ENCODE measurements at places on chromosomes 7 and 10.

GRCh38 chr7:1695800-1696454 lies 25.9 kb downstream of the ELFN1 start:
- no peak for DNase-seq

DNA sequence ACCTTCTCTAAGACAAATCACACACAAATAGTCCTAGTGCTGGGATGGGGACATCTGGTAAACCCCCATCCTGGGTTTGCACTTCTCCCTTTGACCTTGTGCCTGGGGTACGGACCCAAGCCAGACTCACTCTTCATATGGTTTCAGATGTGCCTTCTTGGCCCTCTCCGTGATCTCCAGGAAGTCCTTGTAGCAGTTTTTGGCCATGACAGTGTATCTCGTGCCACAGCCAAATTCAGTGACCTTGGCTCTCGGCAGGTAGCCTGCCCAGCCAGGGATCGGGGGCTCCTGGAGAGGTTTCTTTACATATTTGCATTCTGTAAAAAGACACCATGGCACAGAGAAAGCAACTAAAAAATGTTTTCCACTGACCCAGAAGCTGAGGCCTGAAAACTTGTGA lies 43.9 kb downstream of the PNLIPRP2 start:
- no peak for DNase-seq

- DNase-seq: no peak
Observed at GRCh38 chr10:24944512-24945255, 7.7 kb downstream of the PRTFDC1 start.

DNA sequence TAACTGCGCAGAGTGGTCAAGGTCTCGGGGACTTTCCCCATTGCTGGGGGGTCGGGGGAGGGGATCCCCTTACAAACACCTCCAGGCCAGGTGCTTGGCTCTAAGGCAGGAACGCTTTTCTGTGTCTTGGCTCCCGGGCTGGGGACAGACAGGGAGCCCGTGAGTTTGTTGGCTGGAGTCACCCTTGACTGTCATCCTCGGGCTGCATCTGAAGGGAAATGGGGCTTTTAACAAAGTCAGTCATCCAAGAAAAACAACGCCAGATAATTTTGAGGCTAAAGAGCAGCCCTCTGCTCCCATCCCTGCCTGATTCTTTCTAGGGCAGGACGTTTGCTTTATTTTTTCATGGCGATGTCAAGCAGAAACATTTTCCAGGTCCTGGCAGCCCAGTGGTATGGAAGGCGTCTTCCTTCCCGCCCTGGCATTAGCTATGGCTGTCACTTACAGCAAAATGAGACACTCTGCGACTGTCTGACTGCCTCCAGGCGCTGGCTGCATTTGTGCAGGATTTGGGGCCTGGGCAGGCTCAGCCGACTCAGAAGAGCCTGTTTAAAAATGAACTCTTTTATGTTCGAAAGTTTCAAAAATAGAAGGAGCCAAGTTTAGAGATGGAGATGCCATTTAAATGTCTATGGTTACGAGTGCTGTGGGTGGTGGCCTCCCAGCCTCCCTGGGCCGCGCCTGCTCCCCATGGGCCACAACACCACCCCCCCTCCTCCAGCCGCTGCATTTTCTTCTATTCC lies 54.7 kb upstream of the TNS3 start:
- no peak for DNase-seq

GRCh38 chr7:107111196-107111595 lies 57.6 kb upstream of the HBP1 start:
- no peak for DNase-seq

DNA sequence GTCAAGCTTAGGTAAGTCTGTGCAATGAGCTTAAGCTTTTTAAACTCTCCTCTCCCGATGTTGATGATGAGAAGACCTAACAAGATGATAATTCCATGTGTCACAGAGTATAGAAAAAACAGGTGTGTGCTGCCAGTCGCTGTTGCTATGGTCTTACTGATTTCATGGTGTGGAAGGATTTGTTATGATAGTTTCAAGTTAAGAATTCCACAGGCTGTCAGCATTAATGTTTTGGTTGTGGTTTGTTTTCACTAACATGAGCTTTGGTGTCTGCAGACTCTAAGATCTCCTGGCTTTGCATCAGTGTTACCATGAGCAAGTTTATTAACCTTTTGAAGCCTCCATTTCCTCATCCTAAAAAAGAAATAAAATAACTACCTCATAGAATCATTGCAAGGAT lies 123.7 kb downstream of the NSUN6 start:
- no peak for DNase-seq

DNA sequence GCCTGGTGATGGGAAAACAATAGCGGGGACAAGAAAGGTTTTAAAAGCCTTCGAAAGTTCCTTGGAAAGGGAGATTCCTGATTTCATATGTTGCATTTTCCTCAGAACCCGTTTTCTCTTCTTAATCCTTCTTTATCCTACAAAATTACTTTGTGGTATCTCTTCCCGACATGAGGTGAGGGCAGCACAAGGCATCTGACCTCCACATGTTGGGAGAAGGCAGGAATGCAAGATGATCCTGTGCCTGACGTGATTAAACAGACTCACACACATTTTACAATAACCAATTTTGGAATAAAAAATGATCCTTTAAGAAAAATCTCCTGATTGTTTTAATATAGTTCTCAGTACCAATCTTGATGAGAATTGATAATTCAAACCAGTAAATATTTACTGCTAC lies 153.3 kb upstream of the MKLN1 start:
- no peak for DNase-seq

DNA sequence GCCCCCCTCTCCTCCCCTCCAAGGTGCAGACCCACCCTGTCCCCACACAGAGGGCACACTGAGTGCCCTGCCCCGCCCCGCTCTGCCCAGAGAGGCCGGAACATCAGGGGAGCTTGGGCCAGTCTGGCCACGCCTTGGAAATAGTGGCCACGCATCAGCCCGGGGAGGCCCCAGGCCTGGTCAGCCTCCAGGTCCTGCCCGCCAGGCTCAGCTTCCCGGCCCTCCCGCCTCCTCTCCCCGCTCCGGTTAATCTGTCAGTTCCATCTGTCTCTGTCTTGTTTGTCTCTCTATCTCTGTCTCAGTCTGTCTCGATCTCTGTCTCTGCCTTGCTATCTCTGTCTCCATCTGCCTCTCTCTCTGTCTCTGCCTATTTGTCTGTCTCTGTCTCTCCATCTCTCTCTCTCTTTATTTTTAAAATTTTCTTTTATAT lies 28.9 kb upstream of the TNRC18 start:
- no peak for DNase-seq

DNA sequence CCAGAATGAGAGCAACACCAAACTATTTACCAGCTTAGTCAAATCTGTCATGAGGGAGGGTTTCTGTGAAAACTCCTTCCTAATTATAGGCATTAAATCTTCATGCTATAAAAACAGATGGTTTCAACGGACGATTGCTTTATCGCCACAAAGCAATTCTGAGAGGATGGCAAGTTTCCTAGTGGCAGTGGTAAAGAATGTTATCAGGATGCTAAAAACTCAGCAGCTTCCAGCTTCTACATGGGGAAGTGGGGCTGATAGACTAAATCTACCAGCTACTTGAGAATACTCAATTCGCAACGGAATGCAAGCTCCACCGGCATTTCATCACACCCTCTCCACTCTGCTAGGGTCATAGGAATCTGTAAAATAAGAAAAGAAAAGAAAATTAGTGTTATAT lies 41.8 kb downstream of the JCAD start:
- DNase-seq: no peak

DNA sequence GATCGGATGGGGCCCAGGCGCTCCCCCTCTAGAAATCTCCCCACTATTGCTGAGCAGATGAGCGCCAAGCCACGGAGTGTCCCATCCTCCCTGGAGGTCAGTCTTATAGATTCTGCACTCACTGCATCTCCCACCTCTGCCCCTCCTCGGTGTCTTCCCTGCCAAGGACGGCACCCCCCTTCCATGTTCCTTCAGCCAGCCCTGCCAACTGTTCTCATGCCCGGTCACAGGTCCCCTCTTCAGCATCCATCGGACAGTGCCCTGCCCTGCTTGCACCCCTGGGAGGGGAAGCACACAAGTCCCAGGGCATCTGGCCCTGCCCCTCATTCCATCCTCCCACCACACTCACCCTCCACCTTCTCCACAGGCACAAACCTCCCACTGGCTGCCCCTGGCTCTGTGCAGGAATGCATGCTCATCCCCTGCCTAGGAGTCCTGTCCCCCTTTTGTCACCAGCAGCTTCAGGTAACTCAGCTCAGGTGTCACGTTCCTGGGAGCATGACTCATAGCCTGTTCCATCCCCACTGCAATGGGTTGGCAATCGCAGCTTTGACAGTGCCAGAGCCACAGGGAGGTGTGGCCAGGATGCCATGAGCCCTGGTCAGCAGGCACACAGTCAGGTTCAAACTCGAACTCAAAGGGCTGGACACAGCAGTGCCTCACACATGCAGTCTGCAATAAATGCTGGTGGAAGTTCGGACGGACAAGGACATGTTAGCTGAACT lies 234.7 kb upstream of the TCERG1L start:
- DNase-seq: no peak

- no peak for DNase-seq
Observed at GRCh38 chr7:149284343-149284742, 22.3 kb downstream of the ZNF783 start.

GRCh38 chr7:40658729-40659128 lies 523.9 kb downstream of the SUGCT start:
- no peak for DNase-seq

DNA sequence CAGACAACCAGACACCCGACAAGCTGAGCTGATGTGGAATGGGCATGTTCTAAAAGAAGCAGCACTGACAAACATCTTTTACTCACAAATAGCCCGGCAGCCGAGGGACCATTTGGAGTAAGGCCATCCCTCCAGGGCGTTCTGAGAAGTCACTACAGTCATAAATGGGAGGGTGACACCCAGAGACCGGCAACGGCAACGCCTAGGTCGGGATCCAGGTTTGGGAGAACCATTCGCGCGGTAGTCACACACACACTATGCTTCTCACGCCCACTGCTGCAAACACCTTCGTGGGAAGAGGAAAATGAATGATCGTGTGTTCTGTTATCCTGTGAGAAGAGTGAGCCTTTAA lies 9.8 kb downstream of the TNS3 start:
- DNase-seq: no peak

DNA sequence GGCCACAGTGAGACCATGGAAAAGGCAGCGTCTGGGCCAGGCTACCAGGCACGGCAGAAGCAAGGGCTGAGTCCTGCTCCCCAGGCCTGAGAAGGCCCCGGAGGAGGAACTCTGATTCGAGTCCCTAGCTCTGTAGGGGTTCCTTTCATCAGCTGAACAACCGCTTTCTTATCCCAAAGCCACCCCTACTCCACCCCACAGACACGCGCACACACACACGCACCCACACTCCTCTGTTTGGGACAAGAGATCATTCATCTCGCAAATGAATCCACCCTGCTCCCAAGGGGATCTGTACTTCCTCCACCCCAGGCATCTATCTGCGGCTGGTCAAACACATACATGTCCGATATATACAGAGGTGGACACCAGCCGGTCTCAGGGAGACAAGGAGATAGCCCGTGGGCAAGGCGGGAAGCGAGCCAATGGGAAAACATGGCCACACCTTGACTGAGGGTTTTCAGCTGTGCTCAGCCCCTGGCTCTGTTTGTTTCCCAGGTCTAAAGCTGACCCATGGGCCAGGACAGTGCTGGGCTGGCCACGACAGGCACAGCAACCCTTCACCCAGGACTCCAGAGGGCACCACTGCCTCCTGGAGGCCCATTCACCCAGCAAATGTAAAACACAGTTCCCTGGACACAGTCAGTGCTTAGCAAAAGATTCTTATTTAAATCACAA lies 7.3 kb downstream of the ZCCHC24 start:
- DNase-seq: no peak

- DNase-seq: no peak
Observed at GRCh38 chr7:5578495-5578894, 154.9 kb upstream of the TNRC18 start.

- DNase-seq: no peak
Observed at GRCh38 chr10:80275135-80275498, 14.3 kb downstream of the MAT1A start.

DNA sequence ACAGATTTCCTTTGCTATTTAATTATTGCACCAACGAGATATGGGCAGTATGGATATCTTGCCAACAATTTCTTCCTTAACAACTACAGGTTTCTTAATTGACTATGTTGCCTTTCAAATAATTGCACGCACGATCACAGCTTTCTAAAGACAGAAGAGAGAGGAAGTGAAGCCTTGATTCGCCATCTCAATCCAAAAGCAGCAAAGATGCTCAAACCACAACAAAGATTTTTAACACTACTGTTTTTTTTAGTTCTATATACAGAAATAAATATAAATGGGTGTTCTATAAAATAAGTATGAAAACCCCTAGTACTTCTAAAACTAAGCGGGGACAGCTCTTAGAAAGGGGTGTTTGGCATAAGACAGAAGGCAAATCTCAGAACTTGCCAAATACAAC lies 251.3 kb downstream of the SFMBT2 start:
- no peak for DNase-seq

DNA sequence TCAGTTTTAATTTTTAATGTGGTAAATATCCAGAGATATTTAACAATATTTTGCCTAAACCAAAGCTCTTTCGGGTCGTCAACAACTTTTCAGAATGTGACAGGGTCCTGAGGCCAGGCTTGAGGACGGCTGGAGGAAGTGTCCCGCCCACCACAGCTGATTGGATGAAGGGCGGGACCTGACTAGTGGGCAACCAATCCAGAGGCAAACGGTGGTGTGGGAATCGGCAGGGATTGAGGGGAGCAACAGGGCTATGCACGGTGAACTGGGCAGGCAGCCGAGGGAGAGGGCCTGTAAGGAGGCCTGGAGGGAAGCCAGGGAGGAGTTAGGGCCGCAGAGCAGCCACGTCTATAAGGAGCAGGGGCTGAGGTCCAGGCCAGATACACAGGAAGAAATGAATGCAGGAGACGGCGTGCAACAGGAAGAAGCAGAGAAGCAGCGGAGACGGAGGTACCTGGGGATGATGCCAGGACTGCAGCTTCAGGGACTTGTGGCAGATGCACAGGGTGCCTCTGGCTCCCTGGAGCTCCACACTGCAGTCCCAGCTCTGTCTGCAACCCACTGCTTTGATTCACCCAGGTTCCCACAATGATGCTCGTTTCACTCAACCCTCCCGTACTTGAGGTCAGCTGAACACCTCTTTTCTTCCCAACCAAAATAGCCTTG lies 46.1 kb upstream of the ZMIZ1 start:
- DNase-seq: no peak

DNA sequence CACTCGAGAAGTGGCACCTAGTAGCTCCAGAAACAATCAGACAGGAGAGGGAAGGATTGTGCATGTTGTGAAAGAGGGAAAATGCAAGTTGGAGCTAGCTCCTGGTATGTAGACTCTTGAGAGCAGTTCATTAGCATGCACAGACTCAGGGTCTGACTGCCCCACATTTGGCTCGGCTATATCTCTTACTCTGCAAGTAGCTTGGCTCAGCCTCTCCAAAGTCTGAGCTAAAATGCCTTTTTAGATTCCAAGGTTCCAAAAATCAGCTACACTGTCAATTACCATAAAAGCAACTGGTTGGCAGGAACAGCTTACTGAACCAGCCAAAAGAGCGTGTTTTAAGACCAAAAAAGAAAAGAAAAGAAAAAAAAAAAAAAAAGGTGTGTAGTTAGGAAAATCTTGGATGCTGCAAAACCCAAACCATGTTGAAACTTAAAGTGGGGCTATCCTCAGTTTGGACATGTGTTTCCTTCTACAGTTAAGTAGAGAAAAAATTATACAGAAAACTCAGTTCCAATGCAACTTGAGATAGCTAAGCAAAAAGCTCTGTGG lies 65.5 kb downstream of the MKX start:
- DNase-seq: no peak

Data from stimulated activated CD4-positive, alpha-beta T cell treated with anti-CD3 and anti-CD28 coated beads, TNF-alpha, amount 100 ng/mL, for 1 hour (primary cell).